ENCODE measurements at places on chromosomes 7 and 10. TPM values are rescaled to one million over a fixed set of nuclear protein-coding genes. Genes with fewer than 3 reads are reported as not detected.

DNA sequence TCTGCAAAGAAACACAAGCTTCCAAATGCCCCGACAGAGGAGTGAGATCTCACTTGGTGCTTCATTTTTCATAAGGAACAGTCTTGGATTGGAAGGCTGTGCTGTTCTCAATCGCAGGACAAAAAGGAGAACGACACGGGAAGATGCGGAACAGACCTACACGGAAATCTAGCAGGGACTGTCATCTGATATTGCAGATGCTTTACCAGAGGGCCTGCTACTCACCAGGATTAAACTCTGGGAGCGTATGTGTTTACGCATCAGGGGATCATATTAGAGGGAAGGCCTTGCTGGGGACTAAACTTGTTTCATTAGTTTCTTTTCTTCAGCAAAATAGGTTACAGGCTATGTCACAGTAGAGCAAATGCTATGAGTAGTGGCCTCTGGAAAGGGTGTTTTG lies 82.8 kb upstream of the EEPD1 start:
- no peak for DNase-seq

GRCh38 chr10:88664142-88664541 lies at the start of gene LIPF:
Gene LIPF (plus strand): TSS chr10:88664442. CDS start chr10:88667298, 2,856 bp downstream.
- DNase-seq = no peak

GNAT3 gene
- total RNA-seq = not detected

DNA sequence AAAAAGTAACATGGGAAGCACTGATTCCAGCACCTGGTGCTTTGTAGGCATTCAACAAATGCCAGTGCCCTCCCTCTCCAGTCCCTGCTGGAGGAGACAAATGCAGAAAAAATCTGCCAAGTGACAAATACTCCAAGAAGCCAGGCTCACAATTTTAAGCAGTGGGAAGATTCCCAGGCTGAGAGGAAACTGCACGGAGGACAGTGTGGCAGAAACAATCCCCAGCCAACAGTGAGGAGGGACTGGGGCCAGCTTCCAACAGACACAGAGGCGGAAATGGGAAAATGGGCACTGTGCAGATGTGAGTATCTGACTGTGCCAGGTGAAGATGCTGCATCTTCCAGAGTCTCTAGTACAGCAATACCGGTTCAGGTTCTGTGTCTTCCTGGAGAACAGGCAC lies 106.3 kb downstream of the SLIT1 start:
- no peak for DNase-seq

DNA sequence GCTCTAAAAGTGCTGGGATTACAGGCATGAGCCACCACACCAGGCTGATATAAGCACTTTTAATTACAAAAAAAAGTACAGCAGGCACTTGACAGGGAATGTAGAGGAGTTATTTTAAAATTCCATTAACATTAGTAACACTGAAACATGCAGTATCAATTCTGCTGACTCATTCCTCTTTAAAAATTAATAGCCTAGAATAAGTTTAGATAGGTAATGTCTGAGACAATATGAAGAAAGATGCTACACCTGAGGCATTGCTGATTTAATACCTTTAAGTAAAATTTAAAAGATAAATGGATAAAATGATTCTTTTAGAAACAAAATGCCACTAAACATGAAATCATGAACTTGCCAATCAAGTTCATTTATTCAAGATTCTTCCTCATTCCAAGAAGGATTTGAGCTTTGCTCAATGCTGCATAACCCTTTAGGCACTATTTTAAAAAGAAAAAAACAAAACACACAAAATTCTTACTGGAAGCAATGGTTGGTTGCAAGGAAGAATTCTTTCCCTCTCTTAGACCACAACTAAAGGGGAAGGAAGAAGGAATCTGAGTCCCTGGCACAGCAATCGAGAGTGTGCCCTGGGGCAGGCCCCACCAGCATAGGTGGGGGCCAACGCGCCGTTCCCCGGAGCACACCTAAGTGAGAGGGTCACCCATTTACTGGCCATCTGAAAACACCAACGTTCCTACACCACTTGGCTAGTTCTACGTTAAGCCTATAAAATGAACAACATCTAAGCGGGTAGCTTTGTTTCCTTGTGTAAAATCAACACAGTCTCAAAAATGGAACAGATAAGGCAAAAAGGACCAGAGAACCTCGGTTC lies 26.6 kb downstream of the ESYT2 start:
- no peak for DNase-seq

GRCh38 chr10:80491251-80492102 lies 37.4 kb downstream of the TSPAN14 start:
- DNase-seq = no peak

FAM170B gene
- not detected for total RNA-seq

DNA sequence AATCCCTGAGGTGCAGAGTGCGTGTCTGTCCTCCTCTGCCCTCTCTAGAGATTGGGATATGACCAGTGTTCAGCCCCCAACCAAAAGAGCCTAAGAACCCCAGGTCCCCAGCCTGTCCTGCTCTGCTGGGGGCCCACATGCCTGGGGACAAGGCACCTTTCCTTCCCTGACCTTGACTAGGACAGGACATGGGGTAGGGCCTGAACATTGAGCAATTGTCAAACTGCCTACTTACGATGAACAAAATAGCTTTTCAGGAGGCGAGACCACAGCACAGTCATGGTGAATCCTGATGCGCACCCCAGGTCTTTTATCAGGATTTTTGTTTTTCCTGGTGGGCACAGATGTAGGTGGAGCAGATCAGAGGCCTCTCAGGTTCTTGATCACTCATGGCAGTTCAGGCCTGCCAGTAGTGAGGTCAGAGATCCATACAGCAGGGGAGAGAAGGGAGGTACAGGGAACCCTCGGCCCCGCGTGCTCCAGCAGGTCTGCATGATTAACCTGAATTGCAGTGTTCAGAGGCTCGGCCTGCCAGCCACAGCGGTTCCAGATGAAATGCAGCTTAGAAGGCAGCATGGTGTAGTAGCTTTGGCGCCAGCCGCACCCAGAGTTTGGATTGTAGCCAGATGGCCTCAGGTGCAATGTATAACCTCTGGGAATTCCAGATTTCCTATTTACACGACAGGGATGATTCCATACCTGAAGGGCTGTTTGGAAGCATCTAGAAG lies 191.3 kb downstream of the CUX1 start:
- DNase-seq = no peak

GRCh38 chr10:63481815-63482421 lies 16.1 kb upstream of the JMJD1C start:
- no peak for DNase-seq
